ENCODE measurements at places on chromosomes 2 and 18.

DNA sequence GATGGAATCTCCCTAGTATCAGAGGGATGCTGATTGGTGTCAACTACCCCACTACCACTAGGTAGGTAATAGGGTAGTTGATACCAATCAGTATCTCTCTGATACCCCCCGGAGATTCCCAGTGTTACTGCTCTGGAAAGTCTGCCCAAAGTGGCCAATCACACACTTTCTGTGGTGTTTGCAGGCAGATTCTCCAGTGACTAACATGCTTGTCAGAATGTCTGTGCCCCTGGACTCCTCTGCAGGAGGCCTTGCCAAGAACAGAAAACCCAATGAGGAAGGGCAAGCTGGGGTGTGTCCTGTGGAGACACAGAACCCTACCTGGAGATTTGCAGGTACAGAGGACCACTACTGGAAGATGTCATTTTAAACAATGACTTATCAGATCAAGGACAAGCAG lies 135.1 kb downstream of the RIT2 start:
- peak; percentile 60 for DNase-seq

DNA sequence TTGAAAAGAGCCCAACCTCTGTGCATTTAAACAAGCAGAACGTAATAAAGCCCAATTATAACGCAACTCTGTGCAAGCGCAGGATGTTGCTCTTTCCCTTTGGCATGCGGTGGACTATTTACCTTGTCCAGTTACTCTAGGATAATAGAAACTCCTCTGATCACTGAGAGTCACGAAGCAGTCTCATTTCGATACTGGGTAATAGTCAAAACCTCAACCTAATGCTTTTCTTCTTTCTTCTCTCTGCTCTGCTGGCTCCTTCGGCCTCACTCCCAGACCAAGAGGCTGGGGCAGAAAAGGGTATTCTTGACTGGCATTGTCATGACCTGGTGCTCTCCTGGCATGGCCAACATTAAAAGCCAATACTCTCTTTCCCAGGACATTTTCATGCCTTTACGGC lies 89.7 kb upstream of the GCFC2 start:
- DNase-seq: no peak

DNA sequence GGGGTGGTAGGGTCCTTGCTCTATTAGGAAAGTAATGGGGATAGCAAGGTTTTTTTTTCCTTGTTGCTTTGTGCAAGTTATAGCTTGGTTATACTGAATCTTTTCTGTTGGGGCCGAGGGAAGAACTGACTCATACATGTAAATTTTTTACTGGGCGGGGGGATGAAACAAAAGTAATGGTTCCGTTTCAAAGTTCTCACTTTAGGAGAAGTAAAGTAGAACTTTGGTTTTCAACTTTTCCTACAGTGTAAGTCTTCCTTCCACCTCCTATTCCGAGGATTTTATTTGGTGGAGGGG lies 1.1 kb downstream of the AFTPH start:
- peak; percentile 24 for DNase-seq

DNA sequence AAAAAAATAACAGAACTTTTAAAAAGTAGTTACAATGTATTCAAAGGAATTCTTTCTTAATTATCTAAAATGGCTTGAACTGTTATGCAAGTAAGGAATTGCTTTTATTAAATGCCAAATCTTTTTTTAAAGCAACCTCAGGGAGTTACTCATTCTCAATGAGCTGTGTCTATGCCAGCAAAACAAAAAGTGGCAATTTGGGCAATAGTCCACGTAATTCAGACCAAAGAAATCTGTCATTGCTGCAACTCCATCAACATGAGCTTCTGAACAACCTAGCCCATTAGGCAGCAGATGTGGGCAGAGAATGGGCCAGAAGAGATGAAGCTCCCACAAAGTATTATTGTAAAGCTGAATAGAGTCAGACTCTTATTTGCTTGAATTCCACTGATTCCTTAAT lies 118.4 kb downstream of the ALK start:
- peak; percentile 6 for DNase-seq

- no peak for DNase-seq
These were observed 184.2 kb downstream of the RND3 start for GRCh38 chr2:150303281-150303680.

GRCh38 chr18:55768255-55768654 lies 180.3 kb upstream of the TCF4 start:
- peak; percentile 42 for DNase-seq

DNA sequence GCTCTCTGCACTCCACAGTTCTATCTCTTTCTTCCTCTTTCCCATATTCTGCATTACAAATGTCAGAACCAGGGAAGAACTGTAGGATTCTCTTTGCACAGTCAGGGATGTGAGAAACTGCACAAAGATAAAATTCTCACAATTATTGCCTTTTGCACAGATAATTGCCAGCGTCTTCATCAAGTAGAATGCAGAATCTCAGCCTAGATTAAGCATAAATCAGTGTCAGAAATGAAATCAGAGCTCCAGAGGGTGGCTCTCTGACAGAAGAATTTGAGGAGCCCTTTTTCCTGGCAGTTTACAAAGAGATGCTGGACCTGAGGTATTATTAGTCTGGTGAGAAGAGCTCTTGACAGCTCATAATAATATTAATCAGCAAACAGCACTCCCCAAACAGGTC lies 173.1 kb downstream of the PTH2R start:
- DNase-seq: no peak

GRCh38 chr2:70724366-70724765 lies 43.6 kb downstream of the ADD2 start:
- no peak for DNase-seq

DNA sequence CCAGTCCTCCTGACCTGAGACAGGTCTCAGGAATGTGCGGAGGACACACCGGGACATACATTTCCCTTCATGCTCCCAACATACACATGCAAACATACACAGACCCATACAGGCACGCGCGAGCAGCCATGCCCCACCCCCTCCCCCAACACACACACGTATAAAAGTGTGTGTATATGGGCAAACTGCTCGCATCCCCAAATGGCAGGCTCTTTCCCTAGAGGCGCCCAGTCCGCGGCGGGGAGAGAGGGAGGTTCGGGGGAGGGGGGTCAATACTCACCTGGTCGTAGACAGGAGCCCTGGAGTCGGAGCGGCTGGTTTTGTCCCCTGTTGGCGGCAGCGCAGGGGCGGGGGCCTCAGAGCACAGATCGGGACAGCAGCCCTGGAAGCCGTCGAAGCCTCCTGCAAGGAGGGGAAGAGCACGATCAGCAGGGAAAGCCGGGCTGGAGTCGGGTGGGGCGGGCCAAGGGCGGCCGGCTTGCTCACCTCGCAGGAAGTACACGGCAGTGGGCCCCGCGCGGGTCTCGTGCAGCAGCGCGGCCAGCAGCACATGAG lies 682 bp downstream of the DUSP2 start:
- DNase-seq: no peak

GRCh38 chr2:7060631-7061449 lies 143.6 kb downstream of the RNF144A start:
- no peak for DNase-seq

GRCh38 chr2:127624320-127624755 lies 21.6 kb upstream of the GPR17 start:
- no peak for DNase-seq

GRCh38 chr2:31070339-31071125 lies 67.7 kb downstream of the GALNT14 start:
- peak; percentile 59 for DNase-seq

DNA sequence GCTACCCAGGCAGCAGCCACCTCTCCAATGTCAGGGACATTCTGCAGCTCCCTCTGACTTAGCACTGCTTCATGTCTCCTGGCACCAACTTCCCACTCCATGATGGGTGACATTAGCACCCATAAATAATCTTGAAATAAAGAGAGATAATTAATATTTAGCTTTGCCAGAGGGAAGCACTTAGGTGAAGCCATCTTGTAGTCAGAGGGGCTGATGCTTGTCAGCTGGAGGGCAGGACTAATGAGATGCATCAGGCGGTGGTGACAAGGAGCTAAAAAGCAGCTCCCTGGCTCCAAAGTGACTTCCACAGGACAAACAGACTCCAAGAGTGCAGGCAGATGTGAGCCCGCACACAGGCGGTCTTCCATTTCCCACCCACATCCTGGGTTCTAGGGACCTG lies 153.0 kb upstream of the ID2 start:
- DNase-seq: no peak

- DNase-seq: peak; percentile 95
These were observed 161.9 kb downstream of the SUCLG1 start for GRCh38 chr2:84297155-84297554.

- DNase-seq: no peak
These were observed 425.3 kb downstream of the ZEB2 start for GRCh38 chr2:144094408-144095151.

GRCh38 chr18:31901063-31901462 lies 41.9 kb downstream of the TRAPPC8 start:
- DNase-seq: no peak

DNA sequence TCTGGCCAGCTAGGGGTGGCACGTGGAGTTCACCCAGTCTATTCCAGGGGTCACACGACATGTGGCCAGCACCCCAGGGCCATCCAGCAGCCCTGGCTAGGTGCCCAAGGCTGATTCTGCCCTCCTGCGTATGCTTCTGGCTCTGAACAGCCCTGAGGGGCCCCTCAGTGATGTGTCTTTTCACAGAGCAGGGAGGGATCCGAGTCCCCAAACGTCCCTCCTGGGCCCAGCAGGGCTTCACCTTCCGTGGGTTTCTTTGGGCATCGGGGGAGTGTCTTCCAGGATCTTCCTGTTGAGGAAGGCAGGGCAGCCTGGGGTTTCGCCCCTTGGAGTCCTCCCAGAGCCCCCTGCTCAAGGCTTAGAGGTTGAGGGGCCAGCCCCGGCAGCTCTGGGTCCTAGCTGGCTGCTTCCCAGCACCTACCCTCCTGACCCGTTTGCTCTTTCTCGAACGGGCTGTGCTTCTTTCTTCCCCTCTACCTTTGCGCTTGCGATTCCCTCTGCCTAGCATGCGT lies 165.9 kb downstream of the DYSF start:
- DNase-seq: no peak

DNA sequence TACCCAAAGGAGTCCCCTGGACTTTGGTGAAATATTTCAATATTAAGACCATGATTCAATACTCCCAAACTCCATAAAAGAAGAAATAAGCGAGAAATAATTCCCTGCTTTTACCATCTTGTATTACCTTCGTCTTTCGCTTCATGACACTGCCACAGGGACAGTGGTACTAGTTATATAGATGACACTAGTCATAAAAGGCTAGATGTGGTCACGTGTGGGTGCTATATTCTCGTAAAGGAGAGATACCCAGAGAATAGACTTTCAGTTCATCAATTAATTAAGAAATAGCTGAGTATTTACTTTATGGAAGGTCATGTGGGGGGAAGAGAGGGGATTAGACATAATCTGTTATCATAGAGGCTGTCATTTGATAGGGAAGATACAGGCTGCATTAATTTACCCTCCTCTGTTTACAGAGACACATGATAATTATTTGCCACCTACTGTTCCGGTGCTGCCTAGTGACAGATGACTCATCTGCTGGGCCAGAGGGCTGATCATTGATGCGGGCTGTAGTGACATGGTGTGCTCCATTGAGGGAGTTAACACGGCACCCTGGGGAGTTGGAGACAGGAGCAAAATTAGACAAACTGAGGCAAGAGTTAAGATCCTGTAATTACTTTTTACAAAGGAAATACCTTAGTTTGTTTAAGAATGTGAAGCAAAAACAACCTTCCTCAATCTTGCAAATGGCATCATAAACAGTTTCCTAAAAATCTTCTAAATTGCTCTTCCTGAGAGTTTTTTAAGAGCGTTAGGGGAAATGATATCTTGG lies 78.2 kb upstream of the ITGB6 start:
- DNase-seq: no peak

GRCh38 chr2:219769090-219769910 lies 141.9 kb downstream of the SLC4A3 start:
- DNase-seq: no peak

DNA sequence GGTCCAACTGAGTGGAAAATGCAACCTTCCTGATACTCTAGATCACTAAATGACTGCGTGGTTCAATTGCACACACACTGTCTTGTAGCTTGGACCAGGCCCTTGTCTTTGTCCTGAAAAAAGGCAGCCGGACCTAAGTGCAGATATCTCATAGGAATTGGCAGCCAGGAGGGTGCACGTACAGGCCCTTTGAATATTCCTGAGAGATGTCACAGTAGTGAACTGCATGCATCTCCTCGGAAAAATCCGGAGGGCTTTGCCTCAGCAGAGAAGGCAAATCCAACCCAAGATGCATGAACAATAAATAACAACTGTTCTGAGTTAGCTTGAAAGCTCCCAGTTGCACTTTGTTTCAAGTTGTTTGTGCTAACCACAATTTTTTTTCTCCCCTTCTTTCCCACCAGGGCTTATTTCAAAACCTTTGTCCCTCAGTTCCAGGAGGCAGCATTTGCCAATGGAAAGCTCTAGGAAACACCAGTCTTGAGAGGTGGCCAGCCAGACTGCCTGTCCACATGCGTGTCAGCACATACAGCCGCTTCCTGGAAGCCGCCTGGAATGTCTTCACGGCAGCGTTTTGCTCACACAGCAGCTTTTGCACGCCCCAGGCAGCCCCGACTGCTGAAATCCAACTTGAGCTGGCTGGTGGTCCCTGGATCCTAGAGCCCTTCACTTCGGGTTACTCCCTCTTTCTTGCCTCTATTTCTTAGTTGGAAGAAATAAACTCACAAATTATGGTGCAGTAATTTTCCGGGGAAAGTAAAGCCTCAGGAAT lies 54.4 kb upstream of the FOSL2 start:
- peak; percentile 71 for DNase-seq

- no peak for DNase-seq
These were observed 739.5 kb upstream of the CDH2 start for GRCh38 chr18:28916456-28916855.

GRCh38 chr18:60277855-60278480 lies 94.6 kb downstream of the MC4R start:
- DNase-seq: no peak

DNA sequence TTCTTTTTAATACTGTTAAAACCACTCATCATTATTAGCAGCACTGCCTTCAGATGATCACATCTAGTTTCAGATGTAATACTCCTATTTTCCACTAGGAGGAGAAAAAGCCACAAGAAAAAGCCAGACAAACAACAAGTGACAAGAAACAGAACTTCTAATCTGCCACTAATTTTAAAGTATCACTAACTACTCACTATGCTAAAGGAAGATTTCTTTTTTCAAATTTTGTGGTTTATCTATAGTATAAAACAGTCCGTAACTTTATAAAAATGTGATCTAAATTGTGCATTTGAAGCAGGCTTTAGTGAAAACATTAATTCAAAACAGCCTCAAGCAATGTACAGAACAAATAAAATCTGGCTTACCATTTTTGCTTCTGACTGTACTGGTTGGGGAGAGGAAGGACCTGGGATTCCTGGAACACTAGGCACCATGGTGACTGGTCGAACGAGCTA lies 56.8 kb downstream of the ATF2 start:
- DNase-seq: peak; percentile 61

- peak; percentile 60 for DNase-seq
These were observed 773 bp downstream of the MBP start for GRCh38 chr18:77131652-77132368.

DNA sequence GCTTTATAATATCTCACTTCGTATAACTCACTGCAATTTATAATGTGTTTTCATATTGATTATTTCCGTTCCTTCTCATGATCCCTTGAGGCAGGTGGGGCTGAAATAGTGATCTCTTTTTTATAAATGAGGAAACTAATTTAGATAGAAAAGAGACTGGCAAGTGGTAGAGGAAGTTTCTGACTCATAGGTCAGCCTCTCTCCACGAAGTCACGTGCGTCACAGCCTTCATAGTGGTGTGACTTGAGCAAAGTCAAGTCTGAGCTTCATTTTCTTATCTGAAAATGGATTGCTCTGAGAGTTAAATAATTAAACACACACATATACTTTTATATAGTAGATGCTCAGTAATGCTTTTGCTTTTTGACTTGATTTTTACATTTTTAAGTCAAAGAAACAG lies 19.9 kb downstream of the ABCG5 start:
- peak; percentile 52 for DNase-seq

Measured in kidney tubule cell (primary cell).